ENCODE measurements at places on chromosomes 7 and 10.

DNA sequence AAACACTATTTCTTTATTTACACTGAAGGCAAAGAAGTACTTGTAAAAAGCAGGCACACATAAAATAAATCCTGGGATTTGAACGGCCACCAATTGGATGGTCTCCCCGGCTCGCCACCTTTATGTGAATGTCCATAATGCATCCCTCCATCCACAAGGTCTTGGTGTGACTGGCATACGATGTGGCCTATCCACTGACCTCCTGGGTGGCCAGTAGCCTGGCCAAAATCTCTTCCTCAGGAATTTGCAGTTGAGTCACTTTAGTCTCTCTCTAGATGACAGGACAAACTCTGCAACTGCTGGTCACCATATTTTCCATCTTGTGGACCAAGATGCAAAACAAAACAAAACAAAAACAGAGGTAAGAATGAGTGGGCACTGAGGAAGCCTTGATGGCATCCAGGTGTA lies 39.1 kb downstream of the CDK1 start:
- no peak for DNase-seq

- DNase-seq = no peak
Observed at GRCh38 chr10:113631684-113632367, 32.0 kb downstream of the NRAP start.

GRCh38 chr10:1582739-1583138 lies 154.6 kb downstream of the ADARB2 start:
- DNase-seq = no peak

GRCh38 chr10:119333146-119333792 lies 125.9 kb downstream of the GRK5 start:
- DNase-seq = no peak

GRCh38 chr10:60147576-60148265 lies 241.4 kb upstream of the CCDC6 start:
- DNase-seq = no peak

- DNase-seq = no peak
Observed at GRCh38 chr7:81503771-81504170, 266.1 kb downstream of the HGF start.

GRCh38 chr10:95356190-95356955 lies 65.6 kb upstream of the PDLIM1 start:
- DNase-seq = no peak

- DNase-seq = no peak
Observed at GRCh38 chr7:150823484-150824126, 23.0 kb downstream of the TMEM176A start.

GRCh38 chr10:117677239-117677638 lies 134.7 kb downstream of the EMX2 start:
- no peak for DNase-seq

- no peak for DNase-seq
Observed at GRCh38 chr10:49474901-49475300, 64.0 kb downstream of the ERCC6 start.

- DNase-seq = no peak
Observed at GRCh38 chr7:1974290-1975101, 258.2 kb downstream of the MAD1L1 start.

DNA sequence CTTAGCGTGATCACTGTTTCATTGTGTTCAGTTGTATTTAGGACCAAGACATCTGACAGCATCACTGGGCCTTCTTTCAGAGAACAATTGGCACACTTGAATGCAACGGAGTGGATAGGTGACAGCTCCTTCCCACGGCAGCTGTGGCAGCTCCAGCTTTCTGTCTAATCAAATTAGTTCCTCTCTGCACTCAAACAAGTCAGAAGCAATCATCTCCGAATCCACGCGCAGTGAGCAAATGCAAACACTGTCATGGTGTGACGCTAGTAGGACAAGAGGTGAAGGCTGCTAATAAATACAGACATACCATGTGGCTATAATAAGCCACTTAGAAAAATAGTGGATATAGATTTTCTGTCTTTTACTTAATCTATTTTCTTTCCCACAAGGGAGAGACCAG lies 542.4 kb downstream of the ACTR3B start:
- no peak for DNase-seq

Data from AG04449 (cell line).